ENCODE measurements at places on chromosomes 2 and 18. TPM values are rescaled to one million over a fixed set of nuclear protein-coding genes. Genes with fewer than 3 reads are reported as not detected.
A peak's percentile ranks its signal among the peaks of the same experiment; 100 is the strongest.

DNA sequence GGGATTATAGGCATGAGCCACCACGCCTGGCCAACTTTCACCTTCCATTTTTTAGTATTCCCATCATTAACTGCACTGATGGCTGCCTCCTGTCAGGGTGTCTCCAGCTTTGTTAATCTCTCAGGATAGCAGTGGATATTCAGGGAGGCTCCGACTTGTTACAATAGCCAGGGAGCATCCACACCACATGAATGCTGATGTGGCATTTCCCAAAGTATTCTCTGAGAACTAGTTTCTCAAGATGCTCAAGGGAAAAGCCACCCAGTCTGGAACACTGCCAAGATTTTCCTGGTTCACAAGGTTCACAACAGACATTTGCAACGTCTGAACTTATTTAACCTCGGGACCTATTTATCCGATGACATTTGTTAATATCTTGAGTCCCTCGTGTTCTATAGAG is 33.8 kb downstream of the ZNF519 start:
- no peak for DNase-seq

- DNase-seq, result no peak
These were observed 196.4 kb downstream of the HRH4 start for GRCh38 chr18:24656551-24657443.

- no peak for DNase-seq
These were observed 21.9 kb downstream of the MC2R start for GRCh38 chr18:13893418-13893760.

DNA sequence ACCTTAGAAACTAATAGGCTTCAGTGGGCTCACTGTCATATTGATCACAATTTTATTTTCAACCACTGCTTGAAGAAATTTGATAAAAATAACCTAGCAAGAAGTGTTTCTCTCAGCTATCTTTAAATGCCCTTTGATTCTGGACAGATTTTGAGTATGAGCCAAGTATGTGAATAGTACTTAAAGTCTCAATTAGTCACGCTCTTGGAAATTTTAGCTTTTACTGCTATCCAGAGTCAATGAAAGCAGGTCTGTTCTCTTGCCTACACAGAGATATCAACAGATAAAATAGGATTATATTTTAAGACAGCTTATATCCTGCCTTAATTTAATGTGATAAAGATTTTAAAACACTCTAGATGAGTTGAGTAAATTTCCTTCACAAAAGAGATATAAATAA is 337.3 kb downstream of the CBLN2 start:
- DNase-seq, result no peak

DNA sequence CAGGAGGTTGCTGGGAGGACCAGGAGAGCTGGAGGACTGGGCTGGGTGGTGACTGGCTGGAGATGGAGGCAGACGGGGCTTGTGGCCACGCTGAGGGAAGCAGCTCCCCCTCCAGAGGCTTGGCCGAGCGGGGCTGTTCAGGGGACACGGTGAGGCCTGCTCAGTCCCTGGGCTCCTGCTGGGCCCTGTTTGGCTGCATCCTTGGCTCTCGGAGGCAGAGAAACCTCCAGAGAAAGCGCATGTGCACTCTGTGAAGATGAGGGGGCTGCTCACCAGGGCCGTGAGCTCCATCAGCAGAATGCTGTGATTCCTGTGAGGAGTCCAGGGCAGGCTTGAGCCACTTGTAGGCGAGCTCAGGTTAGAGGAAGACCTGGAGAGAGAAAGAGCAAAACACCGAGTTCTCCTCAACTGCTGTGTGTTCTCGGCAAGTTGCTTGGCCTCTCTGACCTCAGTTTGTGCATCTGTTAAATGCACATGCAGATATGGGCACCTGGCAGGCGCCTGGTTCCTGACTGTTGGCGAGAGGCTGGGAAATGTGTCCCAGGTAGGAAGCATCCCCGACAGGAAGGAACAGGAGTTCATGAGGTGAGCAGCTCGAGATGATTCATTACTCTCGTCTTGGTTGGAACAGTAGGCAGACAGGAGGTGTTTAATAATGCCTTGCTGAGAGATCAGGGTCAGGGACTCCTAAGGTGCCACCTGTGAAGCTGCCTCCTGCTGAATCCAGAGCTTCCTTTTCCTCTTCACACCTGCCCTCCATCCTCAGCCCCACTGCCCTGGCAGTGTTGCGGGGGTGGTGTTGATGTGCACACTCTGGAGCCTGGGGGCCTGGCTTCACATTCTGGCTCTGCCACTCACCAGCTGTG is 941 bp downstream of the ZAP70 start:
- no peak for DNase-seq

GRCh38 chr2:112605926-112606325 is 21.5 kb downstream of the CHCHD5 start:
- DNase-seq, result no peak

GRCh38 chr18:2883076-2883735 is 36.4 kb downstream of the EMILIN2 start:
- no peak for DNase-seq

Gene CABYR
- total RNA-seq, result 24.1 TPM

Gene SLC9A4
- total RNA-seq, result under 0.01 TPM

DNA sequence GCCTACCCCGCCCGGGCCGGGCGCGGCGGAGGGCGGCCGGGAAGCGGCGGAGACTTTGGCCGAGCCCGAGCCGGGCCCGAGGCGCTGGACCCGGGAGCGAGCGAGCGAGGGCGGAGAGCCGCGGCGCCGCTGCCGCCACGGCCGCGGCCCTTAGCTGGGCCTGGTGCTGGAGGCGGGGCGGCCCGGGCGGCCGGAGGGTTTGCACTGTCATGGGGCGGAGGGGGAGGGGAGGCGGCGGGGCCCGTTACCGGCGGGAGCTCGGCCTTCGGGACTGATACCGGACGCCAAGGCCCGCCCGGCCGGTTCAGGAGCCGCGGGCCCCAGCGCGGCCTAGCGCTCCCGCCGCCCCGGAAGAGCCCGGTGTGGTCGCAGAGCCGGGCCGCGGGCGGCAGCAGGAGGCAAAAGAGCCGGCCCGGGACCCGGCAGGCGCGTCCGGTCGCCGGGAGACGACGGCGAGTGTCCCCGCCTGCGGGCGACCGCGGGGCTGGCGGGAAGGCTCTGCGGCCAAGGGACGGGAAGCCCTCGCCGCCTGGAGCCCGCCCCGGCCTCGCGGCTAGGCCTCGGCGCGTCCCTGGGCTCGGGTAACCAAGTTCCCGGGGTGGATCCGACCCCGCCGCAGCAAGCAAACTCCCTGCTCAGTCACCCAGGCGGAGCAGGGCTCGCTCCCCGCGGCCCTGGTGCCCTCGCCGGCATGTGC is 697 bp downstream of the KCMF1 start:
- peak; percentile 85 for DNase-seq

- DNase-seq, result no peak
These were observed 24.4 kb upstream of the RAB31 start for GRCh38 chr18:9683418-9684396.

- no peak for DNase-seq
These were observed 41.8 kb downstream of the INPP4A start for GRCh38 chr2:98486374-98486981.

Gene ZSWIM2
- total RNA-seq, result 0.41 TPM
